GM12864 (cell line): ENCODE measurements at places on chromosomes 7 and 10.

DNA sequence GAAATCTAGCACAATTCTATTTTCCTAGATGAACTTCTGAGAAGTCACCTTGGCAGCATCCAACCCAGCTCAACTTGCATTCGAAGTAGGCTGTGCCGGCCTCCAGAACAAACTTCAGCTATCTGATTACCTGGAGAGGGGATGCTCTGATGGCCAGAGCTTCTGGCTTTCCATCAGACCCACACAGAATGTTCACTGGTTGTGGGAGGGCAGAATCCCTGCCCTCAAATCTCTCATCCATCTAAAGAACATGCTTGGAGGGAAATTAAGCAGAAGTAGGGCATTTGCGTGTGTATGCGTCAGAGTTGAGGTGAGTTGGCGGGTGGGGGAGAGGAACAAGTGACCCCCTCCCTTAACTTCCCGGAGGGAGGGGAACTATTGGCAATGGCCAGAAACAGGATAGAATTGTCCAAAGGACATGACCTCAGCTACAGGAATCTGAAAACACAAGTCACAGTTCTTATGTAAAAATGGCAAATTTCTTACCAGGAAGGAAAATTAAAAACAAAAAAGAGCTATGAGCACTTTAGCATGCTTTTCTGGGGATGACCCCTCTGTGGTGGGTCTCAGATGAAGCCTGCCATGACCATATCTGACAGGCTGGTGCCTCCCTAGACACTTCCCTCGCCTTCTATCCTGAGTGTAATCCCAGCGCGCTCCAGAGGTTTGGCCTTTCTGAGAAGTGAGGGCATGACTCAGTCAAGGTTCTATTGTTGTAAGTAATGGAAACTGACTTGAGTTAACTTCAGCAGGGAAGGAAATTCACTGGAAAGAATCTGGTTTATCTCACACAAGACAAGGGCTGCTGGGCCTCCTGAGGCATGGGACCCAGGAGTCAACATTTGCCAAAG lies 278.8 kb downstream of the RPS24 start:
- DNase-seq: no peak

DNA sequence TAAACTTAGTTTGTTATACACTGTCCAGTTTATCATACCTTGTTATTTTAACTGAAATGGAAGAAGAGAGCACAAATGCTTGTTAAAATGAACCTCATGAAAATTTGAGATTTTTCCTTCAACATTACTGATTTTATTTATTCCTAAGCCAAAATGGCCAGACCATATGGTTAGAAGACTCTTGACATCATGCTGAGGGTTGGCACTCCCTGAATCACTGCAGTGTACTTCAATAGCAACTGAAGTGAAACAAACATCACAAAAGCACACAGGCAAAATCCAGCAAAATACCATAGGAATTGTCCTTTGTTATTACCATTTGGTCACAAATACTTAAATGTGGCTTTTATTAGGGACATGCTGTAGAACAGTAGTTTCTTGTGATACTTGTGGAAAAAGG lies 347.8 kb downstream of the NXPH1 start:
- DNase-seq: no peak

DNA sequence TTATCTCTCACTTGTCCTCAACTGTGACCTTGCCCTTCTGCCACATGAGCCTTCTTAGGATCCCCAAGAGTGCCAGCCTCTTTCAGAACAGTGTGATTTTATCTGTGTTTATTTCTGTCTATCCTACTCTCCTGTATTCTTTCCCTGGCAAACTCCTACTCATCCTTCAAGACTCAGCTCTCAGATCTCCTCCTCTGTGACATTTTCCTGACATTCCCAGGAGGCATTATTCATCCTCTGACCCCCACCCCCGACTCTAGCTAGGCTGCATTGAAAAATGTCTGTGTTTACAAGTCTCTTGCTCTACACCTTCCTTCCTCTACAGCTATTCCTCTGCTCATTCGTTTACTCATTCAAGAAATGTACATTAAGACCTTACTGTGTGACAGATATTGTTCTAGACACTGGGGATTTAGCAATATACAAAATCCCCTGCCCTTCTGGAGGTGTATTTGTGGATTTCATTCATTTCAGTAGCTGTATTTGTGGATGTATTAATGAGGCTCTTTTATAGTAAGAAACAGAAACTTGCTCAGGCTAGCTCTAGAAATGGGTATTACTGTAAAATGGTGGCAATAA lies 61.4 kb upstream of the COMTD1 start:
- DNase-seq: no peak

DNA sequence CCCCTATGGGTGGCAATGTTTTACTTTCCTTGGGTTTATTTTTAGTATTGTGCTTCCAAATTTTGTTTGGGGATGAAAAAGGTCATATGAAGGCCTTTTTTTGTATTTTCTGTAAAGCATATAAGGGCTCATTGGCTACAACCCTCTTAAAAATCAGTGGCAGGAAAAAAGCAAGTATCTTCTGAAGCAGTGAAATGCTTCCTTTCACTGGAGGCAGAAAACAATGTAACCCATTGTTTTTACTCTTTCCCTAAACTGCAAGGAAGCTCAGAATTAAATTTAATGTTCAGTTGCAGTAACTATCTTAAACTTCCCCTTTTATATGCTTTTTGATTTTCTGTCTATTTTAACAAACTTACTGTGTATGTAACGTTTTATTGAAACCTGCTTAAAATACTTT lies 148.7 kb upstream of the LYZL1 start:
- DNase-seq: no peak

DNA sequence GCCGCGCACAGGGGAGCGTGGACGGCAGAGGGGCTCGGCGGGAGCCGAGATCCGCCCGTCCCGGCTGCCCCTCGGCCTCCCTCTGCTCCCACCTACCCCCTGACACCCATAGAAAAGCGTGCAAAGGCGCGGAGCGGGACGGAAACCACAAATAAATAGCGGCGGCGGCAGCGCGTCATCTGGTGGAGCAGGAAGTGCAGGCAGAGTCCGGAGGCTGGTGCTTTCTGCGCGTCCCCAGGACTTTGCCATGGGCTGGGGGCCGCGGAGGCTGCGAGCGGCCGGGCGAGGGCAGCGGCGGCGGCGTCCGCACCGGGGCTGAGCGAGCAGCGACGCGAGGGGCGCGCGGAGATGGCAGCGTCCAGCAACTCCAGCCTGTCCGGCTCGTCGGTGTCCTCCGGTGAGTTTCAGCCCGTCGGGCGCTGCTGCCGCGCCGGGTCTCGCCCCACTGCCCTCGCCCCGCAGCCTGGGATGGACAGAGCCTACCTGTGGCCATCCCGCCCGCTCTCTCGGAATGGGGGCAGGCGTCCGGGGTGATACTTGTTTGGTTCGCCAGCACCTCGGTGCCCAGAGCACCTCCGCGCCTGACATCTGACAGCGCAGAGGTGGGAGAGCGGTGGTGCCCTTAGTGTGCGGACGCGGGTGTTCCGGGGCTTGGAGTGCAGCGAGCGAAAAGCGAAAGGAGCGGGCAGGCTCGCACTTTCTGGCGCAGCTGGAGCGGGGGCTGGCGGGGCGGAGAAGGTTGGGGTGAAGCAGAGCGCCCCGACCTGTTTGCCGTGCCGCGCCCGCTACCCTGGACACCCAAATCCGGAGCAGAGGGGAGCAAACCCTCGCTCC lies at the start of gene CHN2:
CHN2 (plus strand) TSS at position 182 of the 834 bp plus-strand sequence.
- DNase-seq: no peak

- DNase-seq: no peak
Observed at GRCh38 chr10:97154781-97155180, 31.0 kb downstream of the SLIT1 start.

- no peak for DNase-seq
Observed at GRCh38 chr7:10707519-10707918, 266.2 kb upstream of the PHF14 start.

DNA sequence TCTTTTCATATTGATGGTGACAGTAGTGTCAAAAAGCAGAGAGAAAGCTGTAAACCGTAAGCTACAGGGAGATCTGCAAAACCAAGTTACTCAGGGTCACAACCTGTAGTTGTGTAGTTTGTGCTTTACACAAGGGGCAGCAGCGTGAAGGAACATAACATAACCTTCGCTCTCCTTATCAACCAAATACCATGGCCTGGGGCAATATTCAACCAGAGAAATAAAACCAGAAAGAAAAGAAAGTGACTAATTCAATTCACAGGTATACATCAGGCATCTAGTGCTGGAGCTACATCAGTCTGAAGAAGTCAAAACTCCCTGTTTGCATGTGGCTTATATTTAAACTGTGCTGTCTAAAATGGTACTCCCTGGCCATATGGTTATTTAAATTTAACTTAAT lies 224.3 kb downstream of the TWIST1 start:
- no peak for DNase-seq

DNA sequence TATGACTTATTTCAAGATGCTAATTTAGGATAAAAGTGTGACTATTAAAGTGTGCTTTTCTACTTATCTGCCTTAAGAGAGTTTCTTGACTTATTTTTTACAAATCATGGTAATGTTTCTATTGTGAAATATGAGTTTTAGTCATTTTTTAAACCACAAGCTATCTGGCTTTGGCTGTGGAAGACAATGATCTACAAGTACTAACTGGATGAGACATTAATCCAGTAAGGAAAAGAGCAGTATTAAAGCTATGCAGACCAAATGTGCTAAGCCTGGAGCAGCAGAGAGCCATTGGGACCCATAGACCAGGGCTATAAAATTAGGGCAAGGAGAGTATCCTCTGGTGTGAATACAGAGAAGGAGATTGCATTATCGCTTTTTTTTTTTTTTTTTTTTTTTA lies 92.4 kb downstream of the SEMA3A start:
- no peak for DNase-seq

DNA sequence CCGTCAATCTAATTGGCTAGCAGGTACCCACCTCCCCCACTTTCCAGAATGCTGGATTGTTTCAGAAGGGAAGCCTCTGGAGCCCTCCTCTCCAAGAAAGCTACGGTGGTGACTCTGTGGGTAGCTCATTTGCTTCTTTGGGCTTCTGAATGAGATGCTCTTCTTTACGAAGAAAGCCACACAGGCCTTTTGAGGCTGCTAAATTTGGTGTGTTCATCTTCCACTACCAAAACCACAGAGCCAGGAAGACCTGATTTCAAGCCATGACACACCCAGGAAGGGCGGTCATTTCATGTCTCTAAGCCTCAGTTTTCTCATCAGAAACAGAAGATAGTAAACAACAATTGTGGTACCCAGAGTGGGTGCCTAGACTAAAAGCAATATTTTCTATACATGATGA lies 901.2 kb downstream of the KCNMA1 start:
- no peak for DNase-seq

DNA sequence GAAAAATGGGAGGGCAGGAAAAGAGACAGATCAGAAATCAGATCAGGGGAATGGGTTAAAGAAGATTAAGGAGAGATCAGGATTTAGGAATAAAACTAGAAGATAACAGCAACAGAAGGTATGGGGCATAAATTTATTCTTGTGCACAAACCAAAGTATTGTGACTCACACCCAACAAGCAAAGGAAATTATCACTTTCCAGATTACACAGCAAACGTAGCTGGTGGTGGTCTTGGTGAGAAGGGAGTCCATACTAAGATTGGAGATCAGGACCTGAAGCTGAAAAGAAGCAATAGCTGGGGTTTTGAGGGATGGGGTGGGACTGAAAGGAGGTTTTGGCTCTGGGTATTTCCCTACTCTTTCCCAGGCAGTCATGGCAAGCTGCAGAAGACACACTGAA lies 3.5 kb upstream of the MYOZ1 start:
- DNase-seq: no peak

- no peak for DNase-seq
Observed at GRCh38 chr10:113550365-113550764, 2.5 kb upstream of the HABP2 start.

DNA sequence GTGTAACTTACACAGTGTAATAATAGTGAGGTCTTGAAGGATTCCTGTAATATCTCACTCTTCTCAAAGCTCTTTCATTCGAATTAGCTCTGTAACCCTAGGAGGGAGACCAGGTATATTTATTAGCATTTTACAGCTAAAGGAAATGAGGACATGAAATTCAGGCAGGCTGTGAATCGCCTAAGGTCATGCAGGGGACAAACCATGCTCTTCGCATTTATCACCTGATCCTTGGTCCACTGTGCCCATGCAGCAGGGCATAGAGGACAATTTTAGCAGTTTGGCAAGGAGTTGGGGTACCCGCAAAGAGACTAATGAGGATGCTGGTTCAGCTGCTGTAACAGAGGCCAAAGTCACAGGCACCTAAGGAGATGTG lies 14.8 kb upstream of the LAMB1 start:
- DNase-seq: no peak

- DNase-seq: no peak
Observed at GRCh38 chr7:43646603-43647338, 63.9 kb downstream of the STK17A start.

DNA sequence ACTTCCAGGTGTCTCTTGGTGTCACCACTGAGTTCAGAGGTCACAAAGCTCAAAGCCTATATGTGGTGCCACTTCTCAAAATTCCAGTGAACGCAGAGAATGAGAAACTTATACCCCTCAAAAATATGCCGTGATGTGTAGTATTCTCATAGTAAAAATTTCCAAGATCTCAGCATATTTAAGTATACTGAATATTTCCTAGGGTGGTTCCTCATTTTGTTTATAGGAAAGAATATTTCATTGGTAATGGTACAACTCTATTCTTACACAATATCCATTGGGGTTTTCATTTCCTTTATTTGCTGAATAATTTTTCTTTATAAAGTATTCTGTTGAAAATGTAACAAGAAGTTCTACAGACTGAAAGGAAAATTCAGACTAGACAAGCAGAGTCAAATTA lies 58.9 kb upstream of the ADO start:
- no peak for DNase-seq

GRCh38 chr10:116952729-116953128 lies 52.3 kb downstream of the SHTN1 start:
- no peak for DNase-seq

DNA sequence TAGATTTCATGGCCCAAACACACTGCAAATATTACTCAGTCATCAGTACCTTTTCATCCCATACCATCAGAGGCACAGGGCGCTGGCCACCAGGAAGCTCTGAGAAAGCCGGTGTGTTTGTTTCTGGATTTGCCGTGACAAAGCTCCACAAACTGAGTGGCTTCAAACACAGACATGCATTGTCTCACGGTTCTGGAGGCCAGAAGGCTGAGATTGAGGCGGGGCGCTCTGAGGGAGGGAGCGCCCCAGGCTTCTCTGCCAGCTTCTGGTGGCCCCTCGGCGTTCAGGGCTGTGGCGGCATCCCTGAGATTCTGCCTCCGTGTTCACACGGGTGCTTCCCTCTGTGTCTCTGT lies 3.7 kb upstream of the TTYH3 start:
- DNase-seq: no peak

DNA sequence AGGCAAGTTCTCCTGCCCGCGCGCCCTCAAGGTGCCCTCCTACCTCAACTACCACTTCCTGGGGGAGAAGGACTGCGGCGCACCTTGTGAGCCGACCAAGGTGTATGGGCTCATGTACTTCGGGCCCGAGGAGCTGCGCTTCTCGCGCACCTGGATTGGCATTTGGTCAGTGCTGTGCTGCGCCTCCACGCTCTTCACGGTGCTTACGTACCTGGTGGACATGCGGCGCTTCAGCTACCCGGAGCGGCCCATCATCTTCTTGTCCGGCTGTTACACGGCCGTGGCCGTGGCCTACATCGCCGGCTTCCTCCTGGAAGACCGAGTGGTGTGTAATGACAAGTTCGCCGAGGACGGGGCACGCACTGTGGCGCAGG lies 1.4 kb downstream of the FZD1 start:
- DNase-seq: no peak
